T-helper 17 cell (primary cell): ENCODE measurements at places on chromosomes 16 and 17.

DNA sequence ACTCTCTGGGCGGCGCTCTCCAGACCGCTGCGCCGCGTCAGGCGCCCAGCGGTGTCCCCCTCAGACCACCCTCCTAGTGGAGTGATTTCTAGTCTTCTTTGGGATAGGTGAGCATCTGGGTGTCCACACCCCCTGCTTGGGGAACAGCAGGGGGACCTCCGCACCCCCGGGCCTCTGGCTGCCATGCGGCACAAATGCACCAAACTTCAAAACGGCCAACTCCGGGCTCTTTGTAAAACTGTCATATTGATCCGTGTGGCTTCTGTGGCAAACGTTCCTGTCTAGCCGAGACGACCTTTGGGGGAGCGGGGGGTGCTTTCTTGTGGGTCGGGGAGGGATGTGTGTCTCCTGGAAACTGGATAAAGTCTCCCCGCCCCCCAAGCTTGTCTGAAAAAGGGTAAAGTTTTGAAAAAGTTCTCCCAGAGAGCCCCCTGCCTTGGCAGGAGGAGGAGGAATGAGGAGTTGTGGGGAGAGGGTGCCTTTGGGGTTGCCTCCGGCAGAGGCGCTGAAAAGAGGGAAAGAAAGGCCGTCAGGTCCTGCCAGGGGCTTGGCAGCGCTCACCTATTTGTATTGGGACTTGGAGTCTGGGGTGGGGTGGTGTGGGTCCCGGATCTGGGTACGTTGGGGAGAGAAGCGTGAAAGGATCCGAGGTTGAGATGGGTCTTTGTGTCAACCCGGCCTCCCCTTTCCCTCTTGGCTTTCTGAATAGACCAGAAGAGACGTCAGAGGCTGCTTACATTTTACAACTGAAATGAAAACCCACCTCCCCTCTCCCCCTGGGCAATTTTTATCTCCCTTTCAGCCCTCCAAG, 2.2 kb upstream of the CHD3 start:
- peak; percentile 36 for DNase-seq

GRCh38 chr16:89575247-89576152, at the start of gene CPNE7:
TSS of gene CPNE7 (plus strand) at chr16:89575758. CDS start at chr16:89575898, 140 bp downstream.
- no peak for DNase-seq

DNA sequence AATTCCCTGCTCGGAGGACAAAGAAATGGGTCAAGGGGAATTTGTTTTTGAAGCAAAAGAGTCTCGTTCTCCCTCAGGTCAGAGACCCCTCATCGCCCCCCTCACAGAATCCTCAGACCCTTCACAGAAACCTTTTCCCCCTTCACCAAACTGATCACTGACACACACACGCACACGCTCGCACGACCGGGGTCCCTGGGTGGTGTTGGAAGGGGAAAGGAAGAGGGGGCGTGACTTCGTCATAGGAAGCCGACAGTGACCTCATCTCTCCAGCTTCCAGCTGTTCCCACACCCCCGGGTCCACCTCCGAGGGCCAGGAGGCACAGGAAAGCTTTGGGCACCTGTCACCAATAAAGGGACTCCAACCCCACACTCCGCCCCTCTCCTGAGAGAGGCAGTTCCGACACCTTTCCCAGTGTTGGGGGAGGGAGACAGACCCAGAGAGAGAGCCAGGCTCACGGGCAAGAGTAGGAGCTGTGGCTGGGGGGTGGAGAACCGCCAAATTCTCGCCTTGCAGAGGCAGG, 1.2 kb downstream of the ASGR1 start:
- no peak for DNase-seq

DNA sequence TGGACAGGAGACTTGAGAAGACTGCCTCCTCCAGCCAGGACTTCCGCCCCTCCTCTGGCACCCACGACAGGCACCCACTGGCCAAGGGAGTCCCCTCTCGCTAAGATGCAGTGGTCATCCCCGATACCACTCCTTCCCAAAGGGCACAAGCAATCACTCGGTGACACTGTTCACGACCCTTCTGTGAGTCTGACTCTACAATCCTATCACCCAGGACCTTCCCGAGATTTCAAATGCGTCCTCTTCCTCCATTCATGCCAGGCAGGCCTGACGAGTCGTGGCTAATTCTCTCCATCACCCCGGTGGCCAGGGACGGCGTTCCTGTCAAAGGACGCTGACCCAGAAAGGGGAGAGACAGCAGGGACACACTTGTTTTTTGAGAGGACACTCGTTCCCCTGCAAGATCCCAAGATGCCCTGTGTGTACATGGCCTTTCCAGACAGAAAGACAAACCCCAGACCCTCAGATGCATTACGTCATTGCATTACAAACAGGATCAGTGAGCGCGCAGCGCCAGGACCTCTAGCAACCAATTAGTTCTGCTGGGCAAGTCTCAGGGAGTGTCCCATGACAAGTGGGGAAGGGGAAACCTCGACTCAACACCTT, 12.2 kb downstream of the FBXO31 start:
- DNase-seq: no peak

DNA sequence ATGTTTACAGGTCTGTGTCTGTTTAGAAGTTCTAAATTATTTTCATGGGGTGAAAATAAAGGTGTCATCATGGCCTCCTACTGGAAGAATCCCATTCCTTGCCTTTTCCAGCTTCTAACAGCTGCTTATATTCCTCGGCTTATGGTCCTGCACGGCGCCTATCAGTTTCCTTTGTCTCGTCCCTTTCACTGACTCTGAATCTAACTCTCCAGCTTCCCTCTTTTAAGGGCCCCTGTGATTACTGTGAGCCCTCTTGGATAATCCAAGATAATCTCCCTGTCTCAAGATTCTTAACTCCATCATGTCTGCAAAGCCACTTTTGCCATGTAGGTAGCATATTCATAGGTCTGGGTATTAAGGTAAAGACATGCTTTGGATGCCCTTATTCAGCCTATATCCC, 441.0 kb upstream of the ERCC4 start:
- no peak for DNase-seq

- DNase-seq: no peak
Observed at GRCh38 chr17:81539571-81539900, 11.4 kb downstream of the FSCN2 start.

DNA sequence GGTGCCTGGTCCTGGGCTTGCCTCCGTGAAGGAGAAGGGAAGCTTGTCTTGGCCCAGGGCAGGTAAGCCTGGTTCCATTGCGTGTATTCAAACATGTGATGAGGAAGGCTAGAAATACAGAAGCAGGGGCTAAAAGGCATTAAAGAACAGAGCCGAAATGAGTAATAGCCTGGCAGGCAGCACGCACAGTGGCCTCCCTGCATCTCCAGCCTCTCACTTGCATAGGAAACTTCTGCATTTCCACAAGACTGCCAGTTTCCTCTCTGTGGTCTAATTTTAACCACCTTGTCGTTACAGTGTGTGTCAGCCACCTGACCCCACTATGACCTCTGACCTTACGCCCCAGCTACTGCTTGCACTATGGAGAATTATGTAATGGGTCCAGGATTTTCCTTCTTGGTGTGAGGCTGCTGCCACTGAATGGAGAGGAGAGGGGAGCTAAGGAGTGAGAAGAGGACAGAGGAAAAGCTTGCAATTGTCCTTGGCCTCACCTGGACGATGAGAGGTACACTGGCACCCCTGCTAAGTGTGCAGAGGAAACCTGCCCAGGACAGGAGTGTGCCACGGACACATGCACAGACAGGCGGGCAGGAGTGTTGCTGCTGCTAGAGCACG, 32.8 kb downstream of the HIC1 start:
- DNase-seq: no peak

- no peak for DNase-seq
Observed at GRCh38 chr16:80164966-80165550, 375.7 kb upstream of the DYNLRB2 start.

DNA sequence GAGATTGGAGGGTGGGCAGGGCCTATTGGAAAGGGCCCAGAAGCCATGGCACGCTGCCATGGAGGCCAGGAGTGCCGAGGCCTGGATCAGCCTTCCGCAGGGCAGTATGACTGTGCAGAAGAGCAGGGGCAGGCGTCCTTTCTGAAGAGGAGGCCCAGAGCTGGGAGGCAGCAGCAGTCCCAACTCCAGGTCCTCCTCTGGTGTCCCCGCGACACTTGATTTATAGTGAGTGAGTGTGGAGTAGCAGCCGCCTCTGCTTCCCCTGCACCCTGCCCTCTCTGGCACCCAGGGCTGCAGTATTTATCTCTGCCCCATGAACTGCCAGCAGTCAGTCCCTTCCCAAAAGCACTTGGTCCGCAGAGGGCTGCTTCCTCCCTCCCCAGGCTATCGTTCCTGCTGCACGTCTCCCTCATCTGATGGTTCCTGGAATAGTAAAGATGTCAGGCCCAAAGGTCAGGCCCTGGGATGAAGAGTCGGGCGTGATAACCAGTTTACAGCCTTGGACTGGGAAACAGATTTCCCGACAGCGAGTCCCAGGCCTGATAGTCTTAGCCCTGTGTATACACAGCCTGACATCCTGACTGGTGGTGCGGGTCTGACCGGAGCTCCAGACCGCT, 32.9 kb downstream of the PGS1 start:
- DNase-seq: no peak

GRCh38 chr16:9048302-9048700, 43.1 kb upstream of the HAPSTR1 start:
- no peak for DNase-seq

DNA sequence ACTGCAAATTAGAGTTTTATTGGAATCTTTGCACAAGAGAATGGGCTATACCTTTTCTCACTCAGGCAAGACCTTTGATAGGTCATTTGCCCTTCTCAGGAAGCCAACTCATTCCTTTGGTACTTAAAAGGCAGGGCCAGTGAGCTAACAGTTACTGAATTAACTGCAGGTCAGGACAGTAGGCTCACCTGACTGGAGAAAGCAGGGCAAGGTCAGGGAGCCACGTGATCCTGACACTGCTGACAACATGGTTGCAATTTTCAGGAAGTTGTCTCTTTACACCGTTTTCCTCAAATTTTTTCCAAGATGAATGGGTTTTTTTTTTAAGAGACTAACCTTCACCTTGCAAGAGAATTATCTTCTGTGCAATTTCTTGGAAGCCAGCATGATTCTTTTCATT, 21.1 kb downstream of the CPSF4L start:
- DNase-seq: no peak

- DNase-seq: no peak
Observed at GRCh38 chr16:27242868-27243590, 25.5 kb downstream of the NSMCE1 start.

DNA sequence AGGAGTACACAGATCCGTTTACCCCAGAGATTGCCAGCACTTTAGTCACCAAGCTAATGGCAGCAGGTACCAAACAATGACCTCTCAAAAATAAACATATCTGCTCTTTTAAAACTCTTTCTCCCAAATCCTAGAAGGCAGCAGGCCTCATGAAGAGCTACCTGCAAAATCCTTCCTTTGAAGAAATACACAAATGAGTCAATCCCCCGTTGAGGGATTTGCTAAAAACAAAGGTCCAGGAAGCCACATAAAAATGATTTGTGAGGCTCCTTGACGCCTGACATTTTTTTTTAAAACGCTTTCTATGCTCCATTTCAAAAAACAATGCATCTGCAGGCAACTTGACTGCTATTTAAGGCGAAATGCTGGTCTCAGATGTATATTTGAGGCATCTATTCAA, 58.2 kb downstream of the NACA2 start:
- DNase-seq: no peak

DNA sequence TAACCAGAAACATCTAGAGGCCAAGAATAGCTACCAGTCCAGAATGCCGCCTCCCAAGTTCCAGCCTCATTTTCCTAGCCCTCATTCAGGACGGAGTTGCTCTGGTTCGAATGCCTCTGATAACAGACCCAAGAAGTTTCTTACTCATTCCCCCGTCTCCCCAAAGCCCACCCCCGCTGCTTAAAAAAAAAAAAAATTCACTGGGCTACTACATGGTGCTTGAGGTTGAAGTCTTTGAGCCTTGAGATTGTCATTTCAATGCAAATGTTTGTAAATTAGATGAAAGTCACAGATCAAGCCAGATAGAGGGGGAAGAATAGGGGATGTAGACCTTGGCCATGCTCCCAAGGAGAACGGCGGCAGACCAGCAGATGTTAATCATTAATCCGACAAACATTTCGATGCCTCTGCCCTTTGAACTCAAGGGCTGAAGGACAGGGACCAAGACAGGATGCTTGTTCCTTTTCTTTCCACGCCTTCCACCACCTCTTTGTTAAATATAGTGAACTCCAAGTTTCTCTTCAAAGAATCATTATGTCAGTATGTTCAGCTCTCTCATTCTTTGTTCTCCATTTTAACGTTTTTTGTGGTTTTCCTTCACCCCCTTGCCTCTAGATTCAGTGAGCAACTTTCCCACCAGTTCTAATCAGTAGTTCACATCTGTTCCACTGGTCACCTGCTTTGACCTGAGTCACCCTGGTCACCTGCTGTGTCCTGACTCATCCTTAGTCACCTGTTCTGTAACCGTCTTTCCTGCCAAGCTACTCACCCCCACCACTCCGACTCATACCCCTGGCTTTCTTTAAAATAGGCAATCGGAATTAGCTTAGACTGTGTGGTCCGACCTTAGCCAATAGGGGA, 190.3 kb downstream of the CPPED1 start:
- no peak for DNase-seq

DNA sequence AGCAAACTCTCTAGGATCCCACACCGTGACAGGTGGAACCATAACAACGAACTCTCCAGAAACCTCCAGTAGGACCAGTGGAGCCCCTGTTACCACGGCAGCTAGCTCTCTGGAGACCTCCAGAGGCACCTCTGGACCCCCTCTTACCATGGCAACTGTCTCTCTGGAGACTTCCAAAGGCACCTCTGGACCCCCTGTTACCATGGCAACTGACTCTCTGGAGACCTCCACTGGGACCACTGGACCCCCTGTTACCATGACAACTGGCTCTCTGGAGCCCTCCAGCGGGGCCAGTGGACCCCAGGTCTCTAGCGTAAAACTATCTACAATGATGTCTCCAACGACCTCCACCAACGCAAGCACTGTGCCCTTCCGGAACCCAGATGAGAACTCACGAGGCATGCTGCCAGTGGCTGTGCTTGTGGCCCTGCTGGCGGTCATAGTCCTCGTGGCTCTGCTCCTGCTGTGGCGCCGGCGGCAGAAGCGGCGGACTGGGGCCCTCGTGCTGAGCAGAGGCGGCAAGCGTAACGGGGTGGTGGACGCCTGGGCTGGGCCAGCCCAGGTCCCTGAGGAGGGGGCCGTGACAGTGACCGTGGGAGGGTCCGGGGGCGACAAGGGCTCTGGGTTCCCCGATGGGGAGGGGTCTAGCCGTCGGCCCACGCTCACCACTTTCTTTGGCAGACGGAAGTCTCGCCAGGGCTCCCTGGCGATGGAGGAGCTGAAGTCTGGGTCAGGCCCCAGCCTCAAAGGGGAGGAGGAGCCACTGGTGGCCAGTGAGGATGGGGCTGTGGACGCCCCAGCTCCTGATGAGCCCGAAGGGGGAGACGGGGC, 1.3 kb downstream of the SPN start:
- peak; percentile 32 for DNase-seq

GRCh38 chr17:80116276-80116920, 15.0 kb downstream of the GAA start:
- DNase-seq: no peak

DNA sequence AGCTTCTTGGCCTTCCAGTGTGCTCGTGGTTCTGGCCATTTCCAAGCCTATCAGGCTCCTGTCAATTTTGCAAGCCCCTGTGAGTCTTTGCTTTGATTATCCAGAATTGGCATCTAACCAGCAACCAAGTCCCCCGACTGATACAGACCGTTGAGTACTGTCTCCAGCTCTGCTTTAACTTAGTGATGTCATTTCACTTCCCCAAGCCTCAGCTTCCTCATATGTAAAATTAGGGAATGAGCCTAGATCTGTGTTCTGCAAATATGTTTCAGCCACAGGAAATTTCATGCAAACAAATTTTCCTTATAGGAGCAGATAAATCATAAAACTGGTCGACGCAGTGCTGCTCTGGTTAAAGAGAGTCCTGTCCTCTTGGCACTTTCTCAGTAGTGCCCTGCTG, 60.1 kb upstream of the WSB1 start:
- DNase-seq: no peak

GRCh38 chr16:85728879-85729278, 22.0 kb downstream of the C16orf74 start:
- DNase-seq: no peak

GRCh38 chr17:31877341-31877740, 18.3 kb upstream of the COPRS start:
- no peak for DNase-seq
